ENCODE measurements at places on chromosomes 11 and 22. TPM values are rescaled to one million over a fixed set of nuclear protein-coding genes. Genes with fewer than 3 reads are reported as not detected.

Gene TMEM109
- 38.6 TPM for total RNA-seq

Gene SLC5A1
- total RNA-seq, result not detected

Gene GAS2L1
- total RNA-seq, result 13.0 TPM

Gene ATP5MG
- total RNA-seq, result 31.1 TPM

Gene PPP1R14B
- 136 TPM for total RNA-seq

Gene ACTN3
- total RNA-seq, result not detected

Gene MOV10L1
- total RNA-seq, result 0.59 TPM

Gene MMP8
- under 0.01 TPM for total RNA-seq

Gene MFNG
- total RNA-seq, result 0.72 TPM

Gene SLC7A4
- total RNA-seq, result under 0.01 TPM

Gene DCHS1
- 0.59 TPM for total RNA-seq

Gene CXCR5
- total RNA-seq, result not detected

Gene TYR
- total RNA-seq, result not detected

Gene CENATAC
- total RNA-seq, result 37.7 TPM

Gene PRR33
- total RNA-seq, result not detected

Gene SCGB1A1
- total RNA-seq, result not detected

Gene MISFA
- 0.29 TPM for total RNA-seq

Gene DSCAML1
- total RNA-seq, result not detected

Gene ZP1
- 0.36 TPM for total RNA-seq

Gene ANGPTL5
- total RNA-seq, result 1.2 TPM

Gene CARD18
- total RNA-seq, result not detected

Gene ENTHD1
- total RNA-seq, result not detected

Gene NPAT
- total RNA-seq, result 16.6 TPM

Gene PTPRCAP
- 0.36 TPM for total RNA-seq

Gene TPCN2
- 17.4 TPM for total RNA-seq

Gene AIP
- 71.3 TPM for total RNA-seq

Gene BET1L
- total RNA-seq, result 24.6 TPM

Gene UBQLNL
- total RNA-seq, result 0.29 TPM

Gene CNGA4
- under 0.01 TPM for total RNA-seq

Gene KCTD14
- 0.29 TPM for total RNA-seq

Gene BTBD18
- total RNA-seq, result not detected

Gene BTBD10
- 51.0 TPM for total RNA-seq

Gene OR52I1
- total RNA-seq, result not detected

Gene MMP1
- total RNA-seq, result 0.72 TPM

Gene MS4A3
- total RNA-seq, result not detected

Gene OR52M1
- total RNA-seq, result not detected

Gene FREY1
- total RNA-seq, result 1.8 TPM

Gene XKR3
- total RNA-seq, result not detected

Gene VWCE
- total RNA-seq, result 6.2 TPM

Gene B4GALNT4
- total RNA-seq, result 0.88 TPM

Gene MLC1
- 0.88 TPM for total RNA-seq

Gene ACCS
- total RNA-seq, result 21.0 TPM

Gene ART1
- not detected for total RNA-seq

Gene OTOG
- not detected for total RNA-seq

Gene SMC1B
- total RNA-seq, result not detected

Gene TRPM5
- under 0.01 TPM for total RNA-seq

Gene HSPB2
- total RNA-seq, result 2.1 TPM

Gene DNAJB7
- not detected for total RNA-seq

Gene IFITM10
- total RNA-seq, result 18.1 TPM

Gene OR56B4
- total RNA-seq, result not detected
